Right hindlimb (tissue), 1 donor: ENCODE measurements at places on chromosomes 3 and 15.
A peak's percentile ranks its signal among the peaks of the same experiment; 100 is the strongest.

DNA sequence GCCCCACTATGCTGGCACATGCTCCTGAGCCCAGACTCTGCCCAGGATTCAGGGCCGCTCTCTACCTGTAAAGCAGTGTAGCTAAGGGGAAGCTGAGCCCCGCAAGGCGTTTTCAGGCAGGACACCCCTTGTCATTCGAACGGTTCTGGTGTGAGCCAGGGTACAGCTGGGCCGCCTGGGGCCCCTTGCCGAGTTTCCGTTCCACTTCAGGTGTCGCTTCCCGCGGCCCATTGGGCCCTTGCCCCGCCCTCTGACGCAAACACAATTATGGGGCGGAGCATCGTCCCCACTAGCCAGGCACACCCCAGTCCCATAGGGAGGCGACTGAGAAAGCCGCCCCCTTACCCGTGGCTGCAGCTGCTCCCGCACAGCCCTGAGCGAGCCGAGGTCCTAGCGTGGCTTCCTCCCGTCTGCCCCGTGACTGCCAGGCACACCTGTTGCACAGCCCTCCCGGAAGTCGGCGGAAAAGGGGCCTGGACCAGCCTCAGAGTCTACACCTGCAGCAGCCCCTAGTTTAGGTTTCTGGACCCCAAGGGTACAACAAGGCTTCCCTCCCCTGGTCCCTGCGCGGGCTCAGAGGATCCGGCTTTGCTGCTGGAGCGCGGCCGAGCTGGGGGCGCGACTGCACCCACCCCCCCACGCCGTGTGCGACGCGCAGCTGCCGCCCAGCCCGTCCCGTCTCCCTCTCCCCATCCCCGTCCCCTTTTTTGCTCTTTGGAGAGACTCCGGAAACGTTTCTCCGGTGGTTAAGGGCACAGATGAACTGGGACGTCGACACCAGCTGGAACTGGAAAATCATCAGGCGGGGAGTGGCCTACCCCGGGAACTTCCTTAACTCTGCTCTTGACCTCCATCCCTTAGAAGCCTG, at the start of gene PLSCR2:
PLSCR2 (minus strand) TSS at position 412 of the 868 bp plus-strand sequence. CDS start 9,657 bp downstream, outside the sequence.
- peak; percentile 70 for DNase-seq

DNA sequence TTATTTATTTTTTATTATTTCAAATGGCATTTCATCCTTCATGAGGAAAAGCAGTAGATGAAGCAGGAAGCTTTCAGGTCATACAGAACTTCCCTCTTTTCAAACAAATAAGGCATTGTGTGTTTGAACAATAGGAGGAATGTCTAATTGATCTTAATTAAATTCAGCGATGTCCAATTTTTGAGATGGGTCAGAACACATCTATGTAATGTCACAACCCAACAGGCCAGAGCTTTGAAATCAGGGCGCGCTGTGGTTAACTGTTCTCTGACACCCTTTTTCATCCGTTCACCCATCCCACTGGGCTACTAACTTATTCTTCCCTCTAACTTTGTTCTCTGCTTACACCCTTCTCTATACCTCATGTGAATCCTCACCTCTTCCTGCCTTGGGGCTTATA, 510.5 kb downstream of the FOXP1 start:
- DNase-seq = no peak

DNA sequence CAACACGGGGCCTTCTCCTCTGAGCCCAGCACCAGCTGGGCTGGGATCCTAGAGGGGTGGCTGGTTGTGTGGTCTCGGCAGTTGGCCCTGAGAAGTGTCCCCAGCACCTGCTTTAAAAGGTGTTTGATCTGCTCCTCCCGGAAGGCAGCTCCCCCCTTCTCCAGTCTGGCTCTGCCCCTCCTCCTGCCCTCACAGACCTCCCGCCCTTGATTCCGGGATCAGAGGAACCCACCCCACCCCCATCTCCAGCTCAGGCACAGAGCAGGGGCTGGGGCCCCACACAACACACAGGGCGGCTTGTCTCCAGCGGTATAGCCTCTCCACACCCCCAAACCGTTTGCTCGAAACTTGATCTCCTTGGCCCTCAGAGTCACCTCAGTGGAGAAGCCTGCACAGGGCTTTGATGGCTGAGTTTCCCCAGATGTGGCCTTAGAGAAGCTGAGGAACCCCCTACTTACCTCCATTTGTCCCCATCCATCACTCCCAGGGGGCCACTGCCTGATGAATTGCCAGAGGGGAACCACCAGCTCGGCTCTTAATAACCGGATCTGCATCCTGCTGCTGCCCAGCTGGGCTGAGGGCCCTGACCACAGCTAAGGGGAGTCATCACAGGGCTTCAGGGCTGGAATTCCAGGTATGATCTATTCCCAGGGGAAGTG, 6.4 kb upstream of the STRA6 start:
- DNase-seq = peak; percentile 70

- DNase-seq = no peak
These were observed 192.0 kb downstream of the TPRG1 start for GRCh38 chr3:189363590-189364255.

DNA sequence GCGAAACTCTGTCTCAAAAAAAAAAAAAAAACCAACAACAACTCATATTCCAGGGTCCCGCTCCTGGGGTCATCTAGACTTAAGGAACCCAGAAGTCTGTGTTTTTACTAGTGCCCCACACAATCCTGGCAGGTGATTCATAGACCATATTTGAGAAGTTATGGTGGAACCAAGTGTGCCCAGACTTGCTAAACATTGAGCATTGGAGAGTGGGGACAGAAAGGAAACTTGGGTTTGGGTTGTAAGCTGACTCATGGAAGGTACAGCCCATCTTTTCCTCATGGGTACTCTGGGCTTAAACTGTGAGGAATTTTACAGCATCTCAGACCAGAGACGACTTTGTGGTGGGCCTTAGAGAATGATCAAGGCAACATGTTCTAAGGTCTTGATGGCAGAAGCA, 18.3 kb upstream of the IGF2BP2 start:
- DNase-seq = no peak

GRCh38 chr3:12782172-12782815, 14.2 kb upstream of the CAND2 start:
- no peak for DNase-seq

- no peak for DNase-seq
These were observed 303.8 kb downstream of the EPHA3 start for GRCh38 chr3:89411201-89411600.

DNA sequence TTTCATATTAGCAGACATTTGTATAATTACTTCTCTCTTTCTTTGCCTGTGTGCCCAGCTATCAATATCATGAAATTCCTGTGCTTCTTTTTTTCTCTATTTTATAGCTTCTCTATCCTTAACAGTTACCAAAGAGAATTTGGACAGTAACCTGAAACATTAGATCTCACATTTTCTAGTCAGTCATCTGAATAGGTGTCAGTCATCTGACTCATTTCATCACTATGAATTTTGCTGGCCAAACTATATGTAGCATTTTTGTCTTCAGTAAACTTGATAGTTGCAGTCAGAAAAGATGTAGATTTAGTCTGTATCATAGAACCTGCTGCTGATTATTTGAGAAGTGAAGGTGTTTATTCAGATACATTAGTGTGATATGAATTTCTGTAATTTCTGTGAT, 52.6 kb downstream of the HMG20A start:
- no peak for DNase-seq

GRCh38 chr3:147582642-147583041, 173.5 kb downstream of the ZIC1 start:
- DNase-seq = no peak

DNA sequence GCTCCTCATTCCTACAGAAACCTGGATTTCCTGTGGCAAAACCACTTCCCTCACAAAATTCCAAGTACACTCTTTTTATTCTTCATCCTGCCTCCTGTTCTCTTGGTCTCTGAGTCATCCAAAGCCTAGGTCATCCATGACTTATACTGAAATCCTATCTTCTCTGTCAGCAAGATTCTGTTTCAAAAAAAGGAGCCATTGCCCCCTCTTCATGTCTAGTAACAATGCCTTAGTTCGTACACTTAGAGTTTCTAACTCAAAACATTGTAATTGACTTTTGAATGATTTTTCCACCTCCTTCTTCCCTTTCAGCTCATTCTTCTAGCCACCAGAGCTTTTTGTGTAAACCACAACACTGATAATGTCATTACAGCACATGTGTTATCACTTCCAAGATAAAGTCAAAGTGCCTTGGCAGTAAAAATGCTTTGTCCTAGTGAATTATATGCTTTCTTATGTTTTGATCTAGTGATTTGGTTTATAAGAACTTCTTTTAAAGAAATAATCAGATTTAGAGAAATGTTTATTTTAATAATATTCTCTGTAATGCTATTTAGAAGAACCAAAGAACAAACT, 256.5 kb upstream of the NECTIN3 start:
- no peak for DNase-seq

GRCh38 chr15:73539212-73540128, 93.7 kb downstream of the NPTN start:
- DNase-seq = no peak

DNA sequence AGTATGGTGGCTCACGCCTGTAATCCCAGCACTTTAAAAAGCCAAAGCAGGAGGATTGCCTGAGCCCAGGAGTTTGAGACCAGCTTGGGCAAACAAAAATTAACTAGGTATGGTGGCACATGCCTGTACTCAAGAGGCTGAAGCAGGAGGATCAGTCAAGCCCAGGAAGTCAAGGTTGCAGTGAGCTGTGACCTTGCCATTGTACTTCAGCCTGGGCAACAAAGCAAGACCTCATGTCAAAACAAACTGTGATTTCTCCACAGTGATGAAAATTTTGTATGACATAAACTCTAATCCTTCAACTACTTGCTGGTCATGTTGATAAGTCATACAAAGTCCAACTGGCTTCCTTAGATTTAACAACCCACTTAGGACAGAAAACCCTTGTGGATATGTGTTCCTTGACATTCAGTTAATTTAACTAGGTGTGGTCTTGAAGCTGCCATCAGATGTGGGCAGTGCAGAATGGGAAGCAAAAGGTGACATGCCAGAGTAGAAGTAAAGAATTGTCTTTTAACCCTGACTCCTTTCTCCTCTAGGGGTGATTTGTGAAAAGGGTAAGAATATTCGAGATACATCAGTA, 263.3 kb downstream of the PTPRG start:
- DNase-seq = no peak

DNA sequence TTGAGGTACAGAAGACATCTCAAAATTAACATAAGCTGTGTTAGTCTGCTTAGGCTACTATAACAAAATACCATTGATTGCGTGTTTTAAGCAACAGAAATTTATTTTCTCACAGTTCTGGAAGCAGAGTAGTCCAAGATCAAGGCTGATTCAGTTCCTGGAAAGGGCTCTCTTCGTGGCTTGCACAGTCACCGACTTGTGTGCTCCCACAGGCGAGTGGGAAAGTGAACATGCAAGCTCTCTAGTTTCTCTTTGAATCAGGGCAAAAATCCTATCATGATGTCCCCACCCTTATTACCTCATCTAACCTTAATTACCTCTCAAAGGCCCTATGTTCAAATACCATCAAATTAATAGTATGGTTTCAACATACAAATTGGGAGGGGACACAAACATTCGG, 505.9 kb downstream of the ZIC1 start:
- no peak for DNase-seq

DNA sequence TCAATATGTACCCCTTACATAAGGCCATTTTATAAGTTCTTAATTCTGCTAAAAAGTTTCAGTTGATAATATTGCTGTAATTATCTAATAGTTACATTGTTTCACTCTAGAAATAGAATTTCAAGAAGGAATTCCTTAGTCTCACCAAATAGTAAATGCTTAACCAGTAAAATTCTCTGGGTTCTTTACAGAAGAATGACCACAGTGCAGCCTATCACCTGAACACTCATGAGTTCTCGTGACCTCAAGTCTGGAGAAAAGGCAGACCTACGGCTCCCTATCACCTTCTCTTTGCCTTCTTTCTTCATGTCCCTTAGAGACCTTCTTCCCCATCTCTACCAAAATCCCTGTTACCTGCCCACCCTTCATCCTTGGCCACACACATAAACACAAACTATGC, 30.9 kb downstream of the CCDC191 start:
- no peak for DNase-seq

- no peak for DNase-seq
These were observed 583.9 kb downstream of the MCTP2 start for GRCh38 chr15:94815110-94815731.

GRCh38 chr3:191238321-191238817, 39.3 kb downstream of the OSTN start:
- DNase-seq = no peak

DNA sequence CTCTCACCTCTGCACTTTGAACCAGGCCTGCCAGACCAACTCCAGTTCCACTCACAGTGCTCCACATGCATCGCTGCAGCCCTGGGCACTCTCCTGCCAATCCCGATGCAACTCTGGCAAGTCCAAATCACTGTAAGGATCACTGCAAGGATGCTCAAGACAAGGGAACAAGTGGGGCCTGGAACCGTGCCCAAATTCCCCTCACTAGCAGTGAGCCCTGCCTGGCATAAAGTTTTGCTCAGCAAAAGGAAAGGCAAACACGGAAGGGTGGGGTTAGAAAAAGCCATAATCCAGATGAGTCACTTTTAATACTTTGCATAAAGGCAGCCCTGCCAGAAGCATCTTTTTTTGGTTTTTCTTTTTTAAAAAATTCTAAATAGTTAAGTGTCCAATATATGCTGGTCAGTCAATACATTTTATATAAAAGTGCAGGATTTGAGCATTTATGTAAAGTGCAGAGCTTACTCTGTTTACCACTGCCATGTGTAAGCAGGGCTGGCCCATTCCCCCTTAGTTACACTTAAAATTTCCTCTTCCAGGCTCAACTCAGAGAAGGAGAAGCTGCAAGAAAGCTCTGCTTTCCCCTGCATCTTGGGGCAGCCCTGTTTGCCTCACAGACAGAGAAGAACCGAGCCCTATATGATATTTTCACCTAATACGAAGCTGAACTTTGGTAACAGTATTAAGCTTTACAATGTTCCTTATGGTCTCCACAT, 102.2 kb downstream of the CD47 start:
- DNase-seq = peak; percentile 51

DNA sequence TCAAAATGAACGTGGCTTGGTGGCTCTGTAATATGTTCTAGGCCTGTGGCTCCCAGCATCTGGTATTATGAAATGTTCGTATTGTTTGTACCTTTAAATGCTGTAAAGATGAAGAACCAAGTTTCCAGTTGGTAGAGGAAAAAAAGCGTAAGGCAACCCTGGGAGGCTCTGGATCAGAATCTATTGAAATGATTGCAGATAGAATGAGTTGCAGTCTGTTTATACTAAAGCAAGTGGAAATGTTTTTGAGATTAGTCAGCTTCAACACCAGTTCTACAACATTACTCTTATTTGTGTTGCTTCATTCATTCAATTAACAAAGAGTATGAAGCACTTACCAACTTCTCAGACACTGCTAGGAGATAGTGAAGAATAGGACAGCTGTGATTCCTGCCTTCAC, 5.3 kb downstream of the ARL6IP5 start:
- DNase-seq = no peak

DNA sequence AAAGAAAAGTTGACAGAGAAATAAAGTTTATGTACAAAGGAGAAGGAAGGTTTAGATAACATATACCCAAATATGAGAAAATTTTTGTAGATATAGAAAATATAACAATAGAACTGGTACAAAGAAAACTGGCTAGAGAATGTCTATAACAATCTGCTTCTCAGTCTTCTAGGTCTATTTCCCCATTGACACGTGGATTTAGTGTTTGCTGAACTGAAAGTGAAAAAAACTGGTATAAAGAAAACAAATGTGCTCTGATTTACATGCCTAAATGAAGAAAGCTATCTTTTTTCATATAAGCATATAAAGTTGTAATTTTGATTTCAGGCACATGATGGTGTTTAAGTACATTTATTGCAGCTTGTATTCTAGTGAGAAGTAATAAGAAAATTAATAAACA, 9.8 kb downstream of the KCNMB2 start:
- DNase-seq = no peak

GRCh38 chr3:103617961-103618360, 1183.1 kb downstream of the ZPLD1 start:
- DNase-seq = no peak
